ENCODE measurements at places on chromosomes 2 and 18.

DNA sequence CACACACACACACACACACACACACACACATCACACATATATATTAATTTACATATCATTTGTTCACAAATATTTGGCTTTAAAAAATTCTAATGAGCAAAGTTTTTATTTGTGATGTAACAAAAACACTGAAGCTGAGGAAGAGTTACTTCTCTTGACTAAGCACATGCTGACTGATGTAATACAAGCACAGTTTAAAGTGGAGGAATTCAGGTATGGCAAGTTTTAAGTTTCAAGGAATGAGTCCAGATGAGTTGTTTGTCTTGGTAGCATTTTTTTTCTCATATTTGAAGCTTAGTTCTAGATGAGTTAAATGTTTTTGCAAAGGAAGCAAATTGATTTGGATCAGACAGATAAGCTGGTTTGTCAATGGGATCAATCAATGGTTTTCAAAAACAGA lies 20.2 kb upstream of the CALCRL start:
- DNase-seq: no peak

GRCh38 chr2:30994227-30995056 lies 143.8 kb downstream of the GALNT14 start:
- DNase-seq: no peak

GRCh38 chr18:7172611-7173010 lies 55.0 kb upstream of the LAMA1 start:
- no peak for DNase-seq

DNA sequence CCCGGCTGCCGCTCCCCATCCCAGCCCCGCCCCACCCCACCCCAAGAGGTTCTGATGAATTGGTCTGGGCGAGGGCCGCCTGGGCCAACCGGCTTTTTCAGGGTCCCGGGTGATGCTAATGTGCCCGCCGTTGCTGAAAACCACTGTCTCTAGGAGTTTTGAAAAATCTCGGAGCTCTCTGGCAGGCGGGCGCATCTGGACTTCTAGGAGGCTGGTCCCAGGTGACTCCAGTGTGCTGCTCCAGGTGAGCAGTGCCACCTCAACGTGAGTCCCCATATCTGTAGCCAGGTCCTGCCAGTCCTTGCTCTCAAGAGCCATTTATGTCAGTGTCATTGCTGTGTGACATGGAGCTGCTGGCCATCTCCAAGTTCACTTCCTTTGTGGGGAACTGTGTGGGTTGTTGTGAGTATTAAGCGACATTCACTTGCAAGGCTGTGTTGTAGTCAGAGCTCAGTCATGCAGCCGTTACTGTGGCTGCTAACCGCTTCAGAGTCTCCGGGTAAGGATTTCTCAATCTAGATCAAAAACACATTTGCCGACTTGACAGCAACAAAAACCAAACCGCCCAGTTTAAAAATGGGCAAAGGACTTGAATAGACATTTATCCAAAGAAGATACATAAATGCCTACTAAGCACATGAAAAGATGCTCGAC lies at the start of gene RFX8:
TSS of gene RFX8 (minus strand) at position 382 of the 654 bp plus-strand sequence. CDS start 8,264 bp downstream, outside the sequence.
- peak; percentile 25 for DNase-seq

Data from stimulated activated CD4-positive, alpha-beta T cell treated with anti-CD3 and anti-CD28 coated beads, Interleukin-4, amount 100 ng/mL, for 4 hours (primary cell).